ENCODE measurements at places on chromosomes 12 and 14. TPM values are rescaled to one million over a fixed set of nuclear protein-coding genes. Genes with fewer than 3 reads are reported as not detected.

DNA sequence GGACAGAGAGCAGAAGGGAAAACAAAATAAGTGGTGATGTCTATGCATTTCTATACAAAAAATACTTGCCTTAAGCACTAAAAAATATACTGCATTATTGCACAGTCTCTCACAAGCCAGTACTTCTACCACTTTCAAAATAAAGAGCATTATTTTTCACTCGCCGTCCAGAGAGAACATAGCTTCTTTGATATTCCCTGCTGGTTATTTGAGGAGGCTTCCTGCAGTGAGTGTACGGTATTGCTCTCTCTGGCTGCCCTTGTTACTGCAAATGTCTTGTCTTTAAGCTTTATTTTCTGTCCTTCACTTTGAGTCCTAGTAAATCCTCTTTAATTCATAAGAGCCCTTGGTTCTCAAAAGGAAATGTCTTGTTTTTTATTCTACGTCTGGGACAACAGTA, 81.1 kb downstream of the EML1 start:
- no peak overlapping the region for H3K27ac ChIP-seq
- H3K36me3 ChIP-seq, result no peaks in the 10 kb centered on the region
- no peak for DNase-seq
- H3K4me3 ChIP-seq, result no peak overlapping the region
- H3K4me1 ChIP-seq, result no peaks in the 10 kb centered on the region

- no peaks in the 10 kb centered on the region for H3K27me3 ChIP-seq
- no peak for DNase-seq
- peaks cover 9% of the 10 kb centered on the region for H3K4me1 ChIP-seq
- H3K4me3 ChIP-seq, result no peak overlapping the region
- no peak overlapping the region for H3K27ac ChIP-seq
Observed at GRCh38 chr14:58796242-58797009, 158.7 kb downstream of the DACT1 start.

GRCh38 chr14:102544046-102544746, 34.6 kb upstream of the ANKRD9 start:
- H3K4me3 ChIP-seq, result no peak overlapping the region
- H3K4me1 ChIP-seq, result peaks cover 2% of the 10 kb centered on the region
- H3K27me3 ChIP-seq, result no peaks in the 10 kb centered on the region
- H3K36me3 ChIP-seq, result no peaks in the 10 kb centered on the region

GRCh38 chr12:69417741-69418167, 52.4 kb upstream of the FRS2 start:
- no peaks in the 10 kb centered on the region for H3K27me3 ChIP-seq
- H3K27ac ChIP-seq, result peak overlapping the region; percentile 29
- no peaks in the 10 kb centered on the region for H3K36me3 ChIP-seq
- no peak for DNase-seq

GRCh38 chr12:7899755-7900154, 27.0 kb upstream of the SLC2A14 start:
- no peak for DNase-seq
- no peaks in the 10 kb centered on the region for H3K36me3 ChIP-seq
- no peak overlapping the region for H3K4me3 ChIP-seq
- H3K27me3 ChIP-seq, result no peaks in the 10 kb centered on the region
- H3K27ac ChIP-seq, result no peak overlapping the region
- H3K4me1 ChIP-seq, result no peaks in the 10 kb centered on the region

- H3K27me3 ChIP-seq, result no peaks in the 10 kb centered on the region
- H3K4me3 ChIP-seq, result no peak overlapping the region
- no peak for DNase-seq
- H3K36me3 ChIP-seq, result no peaks in the 10 kb centered on the region
- H3K27ac ChIP-seq, result no peak overlapping the region
Observed at GRCh38 chr14:20499881-20500280, 5.5 kb upstream of the RNASE10 start.

DNA sequence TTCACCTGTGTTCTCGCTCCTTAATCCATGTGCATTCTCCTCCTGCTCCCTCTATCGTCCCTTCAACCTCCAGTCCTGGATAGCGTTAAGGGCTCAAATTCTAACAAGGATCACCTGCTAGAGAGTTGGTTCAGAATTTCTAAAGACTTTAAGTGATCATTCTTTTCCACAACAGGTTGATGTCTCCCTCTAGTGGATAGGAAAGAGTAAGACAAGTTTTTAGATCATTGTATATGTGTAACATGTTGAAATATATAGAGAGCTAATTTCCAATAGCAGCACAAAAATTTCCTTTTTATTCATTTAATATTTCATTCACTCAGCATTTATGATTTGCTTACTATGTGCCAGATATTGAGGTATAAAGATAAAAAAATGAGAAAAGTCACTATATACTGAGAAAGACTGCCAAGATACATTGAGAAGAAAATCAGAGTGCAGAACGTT, 9.3 kb upstream of the ESR2 start:
- H3K27me3 ChIP-seq, result no peaks in the 10 kb centered on the region
- no peaks in the 10 kb centered on the region for H3K4me1 ChIP-seq
- H3K4me3 ChIP-seq, result no peak overlapping the region
- no peaks in the 10 kb centered on the region for H3K36me3 ChIP-seq
- DNase-seq, result no peak

DNA sequence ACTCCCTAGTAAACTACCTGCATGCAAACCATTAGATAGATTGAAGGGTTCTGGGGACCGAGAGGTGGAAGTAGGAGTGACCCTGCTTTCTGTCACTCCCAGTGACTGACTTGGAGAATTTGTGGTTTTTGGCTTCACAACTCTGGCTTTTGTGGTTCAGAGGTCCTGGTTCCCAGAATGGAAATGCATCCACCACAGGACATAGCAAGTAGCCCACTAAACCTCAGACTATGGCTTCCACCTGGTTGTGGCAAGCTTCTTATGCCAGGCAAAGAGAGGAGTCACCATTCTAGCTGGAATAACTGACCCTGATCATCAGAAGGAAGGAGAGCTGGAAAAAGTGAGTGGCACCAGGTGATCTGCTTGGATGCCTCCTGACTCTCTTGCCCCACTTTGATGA, 162.4 kb upstream of the TMEM260 start:
- peaks cover 4% of the 10 kb centered on the region for H3K27me3 ChIP-seq
- H3K36me3 ChIP-seq, result no peaks in the 10 kb centered on the region
- no peaks in the 10 kb centered on the region for H3K4me1 ChIP-seq

GRCh38 chr12:13130981-13131380, 27.5 kb upstream of the GSG1 start:
- no peaks in the 10 kb centered on the region for H3K36me3 ChIP-seq
- no peak for DNase-seq
- H3K4me1 ChIP-seq, result no peaks in the 10 kb centered on the region
- no peak overlapping the region for H3K4me3 ChIP-seq
- no peak overlapping the region for H3K27ac ChIP-seq

DNA sequence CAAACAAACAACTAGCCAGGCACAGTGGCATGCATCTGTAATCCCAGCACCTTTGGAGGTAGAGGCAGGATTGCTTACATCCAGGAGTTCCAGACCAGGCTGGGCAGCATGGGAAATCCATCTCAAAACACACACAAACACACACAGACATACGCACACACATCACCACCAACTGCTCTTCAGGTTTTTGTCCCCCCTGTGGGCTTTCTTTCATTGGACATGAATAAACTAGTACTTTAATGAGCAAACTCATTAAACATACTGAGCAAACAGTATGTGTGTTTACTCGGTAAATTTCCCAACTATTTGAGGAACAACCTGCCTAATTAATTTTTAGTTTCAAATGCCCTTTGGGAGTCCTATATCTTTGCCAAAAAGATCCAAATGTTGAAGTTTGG, 10.1 kb upstream of the RASSF3 start:
- no peak overlapping the region for H3K4me3 ChIP-seq
- no peak for DNase-seq
- H3K36me3 ChIP-seq, result no peaks in the 10 kb centered on the region

- H3K27me3 ChIP-seq, result no peaks in the 10 kb centered on the region
- no peak for DNase-seq
- no peak overlapping the region for H3K27ac ChIP-seq
- H3K36me3 ChIP-seq, result no peaks in the 10 kb centered on the region
- H3K4me3 ChIP-seq, result no peak overlapping the region
- no peaks in the 10 kb centered on the region for H3K4me1 ChIP-seq
Observed at GRCh38 chr14:37985826-37986470, 221.8 kb upstream of the SSTR1 start.

DNA sequence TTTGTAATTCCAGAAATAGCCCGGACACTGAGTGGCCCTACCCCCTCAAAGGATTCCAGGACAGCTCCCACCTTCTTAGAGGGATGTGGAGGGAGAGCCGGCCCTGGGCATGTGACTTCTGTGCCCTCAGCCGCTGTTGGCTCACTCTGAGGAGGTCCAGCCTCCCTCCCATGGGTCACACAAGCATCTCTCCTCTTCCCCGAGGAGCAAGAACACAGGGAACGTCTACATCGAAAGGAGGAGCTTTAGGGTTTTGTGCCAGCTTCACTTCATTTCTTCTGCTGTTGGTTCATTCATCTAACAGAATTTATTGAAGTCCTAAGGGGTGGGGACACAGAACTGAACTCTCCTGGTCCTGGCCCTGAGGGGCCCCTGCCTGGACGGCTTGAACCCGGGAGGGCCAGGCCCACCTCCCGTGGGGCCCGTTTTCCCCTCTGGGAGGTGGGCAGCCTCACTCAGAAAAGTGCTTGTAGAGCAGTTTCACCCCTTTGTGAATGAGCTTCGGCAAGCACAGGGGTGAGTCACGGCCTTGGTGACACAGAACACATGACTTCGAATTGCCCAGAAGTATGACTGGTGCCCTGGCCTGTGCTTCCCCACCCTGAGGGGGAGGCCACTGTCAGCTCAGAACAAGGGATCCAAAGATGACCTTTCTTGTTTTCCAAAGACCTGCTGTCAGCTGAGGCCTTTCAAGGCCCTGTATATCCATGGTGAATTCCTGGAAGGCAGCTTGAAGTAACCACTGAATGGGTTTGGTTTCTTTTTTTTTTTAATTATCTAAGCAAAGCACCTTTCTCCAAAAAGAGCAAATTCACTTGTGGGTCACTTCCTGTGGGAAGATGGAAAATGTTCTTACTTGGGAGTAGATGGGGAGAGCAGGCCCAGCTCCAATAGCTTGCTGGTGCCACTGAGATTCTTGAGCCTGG, 39.2 kb downstream of the NFKBIA start:
- H3K4me3 ChIP-seq, result no peak overlapping the region
- H3K27ac ChIP-seq, result peak overlapping the region; percentile 58
- H3K27me3 ChIP-seq, result no peaks in the 10 kb centered on the region
- H3K36me3 ChIP-seq, result no peaks in the 10 kb centered on the region

DNA sequence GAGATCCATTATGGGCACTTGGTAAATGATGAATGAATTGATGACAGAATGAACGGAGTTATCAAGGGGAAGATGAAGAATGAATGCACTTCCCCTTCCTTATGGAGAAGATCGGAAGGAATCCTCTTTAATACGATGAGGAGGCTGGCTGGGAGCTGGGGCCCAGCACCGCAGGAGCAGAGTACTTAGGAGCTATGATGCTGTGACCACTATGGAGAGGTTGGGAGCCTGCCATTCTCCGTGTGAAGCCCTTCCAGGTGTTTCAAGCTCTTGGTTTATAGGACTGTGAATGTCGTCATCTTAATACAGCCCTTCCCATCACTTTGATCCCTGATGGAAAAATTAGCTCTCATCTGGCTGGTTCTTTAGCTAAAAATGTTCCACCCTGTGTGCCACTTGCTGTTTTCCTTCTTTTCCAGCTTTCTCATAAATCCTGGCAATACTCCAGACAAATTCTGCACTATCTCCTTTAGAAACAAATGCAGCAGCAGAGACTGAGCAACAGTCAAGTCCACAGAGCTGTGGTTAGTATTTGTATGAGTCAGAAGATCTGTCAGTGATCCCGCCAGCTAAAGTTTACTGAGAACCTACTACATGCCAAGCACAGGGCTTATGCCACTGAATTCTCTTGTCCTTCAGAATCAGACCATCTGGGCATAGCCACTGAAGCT, 263.1 kb upstream of the CRY1 start:
- H3K36me3 ChIP-seq, result no peaks in the 10 kb centered on the region
- H3K4me1 ChIP-seq, result no peaks in the 10 kb centered on the region
- H3K27me3 ChIP-seq, result no peaks in the 10 kb centered on the region
- no peak overlapping the region for H3K27ac ChIP-seq
- H3K4me3 ChIP-seq, result no peak overlapping the region
- DNase-seq, result no peak

- DNase-seq, result no peak
- H3K27me3 ChIP-seq, result no peaks in the 10 kb centered on the region
- H3K36me3 ChIP-seq, result no peaks in the 10 kb centered on the region
- H3K4me3 ChIP-seq, result no peak overlapping the region
Observed at GRCh38 chr14:50020799-50021198, 95.6 kb downstream of the VCPKMT start.

GRCh38 chr12:238116-238515, 24.2 kb upstream of the SLC6A12 start:
- H3K27me3 ChIP-seq, result no peaks in the 10 kb centered on the region
- peak overlapping the region; percentile 56 for H3K4me3 ChIP-seq
- no peaks in the 10 kb centered on the region for H3K4me1 ChIP-seq
- no peak for DNase-seq

DNA sequence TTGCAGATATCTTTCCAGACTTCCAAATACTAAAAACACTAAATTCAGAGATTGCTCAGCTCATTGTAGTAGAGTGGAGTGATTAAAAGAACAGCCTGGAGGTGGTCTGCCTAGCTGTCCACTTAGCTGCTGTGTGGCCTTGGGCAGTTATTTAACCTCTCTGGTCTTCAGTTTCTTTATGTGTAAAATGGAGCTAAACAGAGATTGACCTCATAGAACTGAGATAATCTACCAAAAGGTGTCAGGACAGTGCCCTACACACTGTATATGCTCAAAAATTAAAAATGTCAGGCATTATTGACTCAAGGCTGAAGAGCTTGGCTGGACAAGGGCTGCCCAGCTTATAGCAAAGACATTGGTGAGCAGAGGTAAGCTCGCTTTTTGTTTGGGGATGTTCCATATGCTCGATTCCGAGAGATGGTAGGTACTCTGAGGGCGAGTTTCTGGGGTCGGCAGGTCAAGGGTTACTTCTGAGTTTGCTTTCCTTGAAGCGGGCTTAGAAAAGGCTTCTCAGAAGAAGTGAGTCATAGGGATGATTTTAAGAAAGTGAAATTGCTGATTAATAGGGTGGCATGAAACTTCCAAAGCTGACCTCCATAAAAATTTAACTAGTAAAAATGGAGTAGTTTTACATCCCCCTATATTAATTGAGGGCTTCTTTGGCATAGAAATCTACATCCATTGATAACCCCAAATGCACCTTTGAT, 107.5 kb downstream of the GPATCH2L start:
- H3K36me3 ChIP-seq, result no peaks in the 10 kb centered on the region
- no peaks in the 10 kb centered on the region for H3K4me1 ChIP-seq
- DNase-seq, result no peak
- no peak overlapping the region for H3K27ac ChIP-seq
- no peaks in the 10 kb centered on the region for H3K27me3 ChIP-seq
- no peak overlapping the region for H3K4me3 ChIP-seq

GRCh38 chr12:73181244-73181643, 909.1 kb downstream of the TRHDE start:
- H3K36me3 ChIP-seq, result no peaks in the 10 kb centered on the region
- no peak overlapping the region for H3K4me3 ChIP-seq
- no peak for DNase-seq

GRCh38 chr12:40137252-40137651, 31.4 kb upstream of the SLC2A13 start:
- no peaks in the 10 kb centered on the region for H3K4me1 ChIP-seq
- H3K27me3 ChIP-seq, result no peaks in the 10 kb centered on the region
- no peak overlapping the region for H3K27ac ChIP-seq
- no peak for DNase-seq
- H3K4me3 ChIP-seq, result no peak overlapping the region

The PRPF39 gene
- 25.1 TPM for total RNA-seq

The FGF6 gene
- not detected for total RNA-seq

The FERMT2 gene
- 34.8 TPM for total RNA-seq

The OAS3 gene
- 4.5 TPM for total RNA-seq

The CCDC196 gene
- total RNA-seq, result not detected

The TAS2R43 gene
- 3.8 TPM for total RNA-seq

The TEX52 gene
- total RNA-seq, result not detected

The EXOC3L4 gene
- total RNA-seq, result 46.8 TPM

The MIP gene
- total RNA-seq, result 0.09 TPM

The SLC39A2 gene
- not detected for total RNA-seq

The MUCL1 gene
- total RNA-seq, result not detected

The GPR68 gene
- total RNA-seq, result 0.33 TPM

The LMO3 gene
- total RNA-seq, result not detected

The PRH2 gene
- 0.42 TPM for total RNA-seq
